ENCODE measurements at places on chromosomes 7 and 10. TPM values are rescaled to one million over a fixed set of nuclear protein-coding genes. Genes with fewer than 3 reads are reported as not detected.

DNA sequence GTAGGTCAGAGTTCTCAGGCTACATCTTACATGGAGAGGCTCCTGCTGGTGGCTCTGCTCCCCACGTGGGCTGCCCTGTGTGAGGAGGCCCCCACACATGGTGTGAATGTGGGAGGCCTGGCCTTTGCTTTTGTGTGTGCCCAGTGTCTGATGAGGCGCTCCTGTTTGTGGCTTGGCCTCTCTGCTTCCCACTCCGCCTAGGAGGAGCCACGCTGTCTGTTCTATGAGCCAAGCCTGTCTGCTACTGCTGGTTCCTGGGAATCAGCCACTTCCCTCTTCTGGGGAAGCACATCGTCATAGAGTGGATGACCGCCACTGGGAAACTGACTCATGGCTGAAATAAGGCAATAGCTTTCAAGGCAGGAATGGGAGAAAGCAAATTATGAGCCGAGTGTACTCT, 87.1 kb downstream of the CYP26A1 start:
- no peak for DNase-seq

DNA sequence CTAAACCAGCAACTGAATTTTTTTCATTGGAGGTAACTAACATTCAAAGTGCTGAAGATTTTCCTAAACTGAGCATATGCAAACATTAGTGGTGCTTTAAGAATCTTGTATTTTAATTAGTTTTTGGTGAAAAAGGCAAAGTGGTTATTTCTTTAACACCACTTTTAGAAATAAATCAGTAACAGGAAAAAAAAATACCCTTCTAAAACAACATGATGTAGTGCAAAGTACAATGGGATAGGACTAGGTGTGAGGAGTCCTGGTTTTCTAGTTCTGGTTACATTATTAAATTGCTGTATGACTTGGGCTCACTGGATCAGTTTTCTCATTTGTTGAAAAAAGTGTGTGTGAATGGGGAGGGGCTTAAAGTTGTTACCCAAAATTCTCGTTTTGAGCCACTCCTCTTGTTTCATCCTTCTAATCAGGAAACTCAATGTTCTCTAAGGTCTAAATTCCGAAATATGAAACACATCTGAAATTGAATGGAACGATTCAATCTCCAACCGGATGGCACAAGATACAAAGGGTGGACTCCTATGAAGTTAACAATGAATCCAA, 1.8 kb downstream of the WASL start:
- DNase-seq, result no peak

DNA sequence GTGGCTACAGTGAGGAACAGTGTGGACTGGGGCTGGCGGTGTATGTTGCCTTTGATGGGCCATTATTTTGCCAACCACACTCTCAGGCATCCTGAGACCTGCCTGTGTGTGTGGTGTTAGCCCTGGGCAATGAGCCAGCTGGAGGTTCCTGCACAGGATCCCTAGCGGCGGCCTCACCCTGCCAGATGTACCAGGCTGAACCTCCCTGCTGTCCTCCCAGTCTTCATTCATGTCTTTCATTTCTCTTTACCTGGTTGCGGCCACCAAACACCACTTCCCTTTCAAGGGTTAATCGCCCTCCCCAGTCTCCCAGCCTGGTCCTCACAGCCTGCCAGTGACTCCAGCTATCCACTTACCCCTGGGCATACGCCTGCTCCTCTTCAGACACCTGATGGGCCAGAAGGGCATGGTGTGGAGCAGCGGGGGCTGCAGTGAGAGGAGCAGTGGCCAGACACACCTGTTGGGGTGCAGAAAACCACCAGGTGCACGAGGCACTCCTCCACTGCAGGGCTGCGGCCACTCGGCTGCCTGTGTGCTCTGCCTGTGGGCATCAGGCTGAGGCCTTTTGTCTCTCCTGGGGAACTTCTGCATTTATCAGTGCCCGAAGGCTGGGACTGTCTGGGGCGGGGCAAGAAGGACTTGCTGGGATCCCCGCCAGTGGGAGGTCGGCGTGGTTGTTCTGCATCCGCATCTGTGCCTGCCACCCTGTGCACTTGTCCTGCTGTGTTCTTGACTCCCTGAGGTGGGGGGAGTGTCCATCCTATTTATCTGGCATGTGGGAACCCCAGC, 111.6 kb downstream of the ARHGAP22 start:
- DNase-seq, result no peak

Gene PAX4
- not detected for polyA plus RNA-seq

GRCh38 chr10:43960981-43961380, 312.3 kb upstream of the ZNF32 start:
- no peak for DNase-seq

Gene EN2
- polyA plus RNA-seq, result not detected

GRCh38 chr10:48526011-48526821, 78.7 kb downstream of the ARHGAP22 start:
- peak; percentile 66 for DNase-seq

- no peak for DNase-seq
These were observed 237.2 kb downstream of the BUB3 start for GRCh38 chr10:123391275-123392028.

- no peak for DNase-seq
These were observed 36.0 kb upstream of the NRG3 start for GRCh38 chr10:81838950-81839349.

DNA sequence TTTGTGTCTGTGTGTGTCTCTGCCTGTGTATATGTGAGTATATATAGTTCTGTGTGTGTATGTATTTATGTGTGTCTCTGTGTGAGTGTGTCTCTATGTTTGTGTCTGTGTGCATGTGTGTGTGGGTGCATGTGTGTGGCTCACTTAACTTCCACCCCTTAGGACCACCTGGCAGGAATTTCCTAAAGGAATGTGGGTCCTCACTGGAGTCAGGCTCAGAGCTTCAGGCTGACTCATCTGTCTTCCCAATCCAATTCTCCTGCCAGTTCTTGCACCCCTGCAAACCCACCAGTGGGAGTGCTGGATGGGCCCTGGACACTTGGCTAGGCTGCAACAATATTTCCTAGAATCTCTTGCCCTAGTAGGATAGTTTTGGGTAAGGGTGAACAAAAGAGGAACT, 70.2 kb upstream of the GRB10 start:
- DNase-seq, result no peak

Gene SPAM1
- not detected for polyA plus RNA-seq

DNA sequence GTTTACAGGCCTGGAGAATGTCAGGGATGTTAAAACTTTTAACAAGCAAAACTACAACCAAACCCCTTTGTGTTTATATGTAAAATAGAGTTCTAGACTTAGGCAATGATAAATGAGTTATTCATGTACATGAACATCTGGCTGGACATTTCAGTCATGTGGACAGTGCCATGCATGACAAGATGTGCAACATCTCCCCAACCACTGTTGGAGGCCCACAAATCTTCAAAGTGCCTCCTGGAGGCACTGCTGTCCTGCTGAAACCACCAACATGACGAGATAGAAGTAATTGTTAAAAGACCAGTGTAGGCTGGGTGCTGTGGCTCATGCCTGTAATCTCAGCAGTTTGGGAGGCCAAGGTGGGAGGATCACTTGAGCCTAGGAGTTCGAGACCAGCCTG, 18.4 kb downstream of the PPIA start:
- DNase-seq, result no peak

Gene ZNF775
- 2.2 TPM for polyA plus RNA-seq

DNA sequence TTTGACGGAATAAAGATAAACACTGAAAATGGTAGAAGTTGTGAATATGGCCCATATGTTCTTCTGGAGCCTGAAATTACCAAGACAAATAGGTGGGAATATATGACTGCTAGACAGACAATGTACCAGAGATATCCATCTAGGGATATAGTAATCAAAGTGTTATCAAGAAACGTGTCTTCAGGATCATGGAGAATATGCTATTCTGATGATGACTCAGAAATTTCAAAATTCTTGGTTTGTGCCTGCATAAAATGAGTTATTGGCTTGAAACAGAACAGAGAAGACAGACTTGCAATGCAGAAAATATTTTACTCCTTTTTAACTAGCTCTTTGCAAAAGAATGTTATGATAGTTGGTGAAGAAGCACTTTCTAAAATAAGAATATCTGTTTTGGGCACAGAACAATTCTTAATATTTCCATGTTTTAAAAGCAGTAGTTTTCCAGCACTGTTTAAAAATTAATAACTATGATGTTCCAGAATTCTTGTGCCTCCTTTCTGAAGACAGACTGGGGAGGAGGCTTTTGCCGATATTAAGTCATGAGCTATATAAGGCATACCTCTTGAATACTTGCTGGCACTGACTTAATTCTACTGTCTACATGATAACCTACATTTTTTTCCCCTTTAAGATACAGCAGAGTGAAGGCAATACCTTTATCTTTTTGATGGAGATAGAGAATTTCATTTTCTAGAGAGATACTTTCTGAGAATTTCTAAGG, 34.4 kb upstream of the CABCOCO1 start:
- no peak for DNase-seq

GRCh38 chr10:89793649-89794254, 92.4 kb downstream of the KIF20B start:
- peak; percentile 55 for DNase-seq

- no peak for DNase-seq
These were observed 115.3 kb downstream of the PTPN20 start for GRCh38 chr10:47026301-47027107.
